ENCODE measurements at places on chromosomes 3 and 15.

- no peak for DNase-seq
These were observed 58.7 kb downstream of the RPN1 start for GRCh38 chr3:128591738-128592426.

- no peak for DNase-seq
These were observed 13.2 kb downstream of the AAGAB start for GRCh38 chr15:67241132-67241855.

DNA sequence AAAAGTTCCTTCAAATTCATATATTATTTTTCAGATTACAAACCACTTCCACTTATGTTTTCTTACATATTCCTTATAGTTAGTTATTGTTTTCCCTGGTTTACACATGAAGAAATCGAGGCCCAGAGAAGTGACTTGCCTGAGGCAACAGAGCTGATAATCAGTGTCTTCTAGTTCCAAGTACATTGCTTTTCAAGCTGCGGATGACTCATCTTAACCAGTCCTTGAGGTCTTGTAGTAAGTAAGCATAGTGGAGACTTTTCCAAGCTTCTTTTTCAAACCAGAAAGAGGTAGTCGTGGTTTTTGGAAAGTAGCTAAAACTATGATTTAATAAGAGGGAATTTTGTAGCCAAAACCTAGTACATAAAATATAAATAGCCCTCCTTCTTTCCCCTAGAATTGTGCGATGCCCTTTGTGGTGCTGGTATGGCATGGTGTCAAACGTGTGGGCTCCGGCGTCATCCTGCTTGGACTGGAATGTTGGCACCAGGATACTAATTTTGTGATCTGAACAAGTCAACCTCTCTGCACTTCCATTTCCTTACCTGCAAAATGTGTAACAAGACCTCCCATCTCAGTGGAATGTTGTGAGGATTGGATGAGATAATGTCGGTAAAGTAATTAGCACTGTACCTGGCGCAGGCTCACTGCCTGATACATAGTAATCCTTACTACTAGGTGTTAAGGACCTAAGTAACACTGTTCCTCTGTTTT, 19.0 kb upstream of the DLG1 start:
- DNase-seq = peak; percentile 70

- DNase-seq = no peak
These were observed 51.9 kb upstream of the ETV5 start for GRCh38 chr3:186160691-186161243.

DNA sequence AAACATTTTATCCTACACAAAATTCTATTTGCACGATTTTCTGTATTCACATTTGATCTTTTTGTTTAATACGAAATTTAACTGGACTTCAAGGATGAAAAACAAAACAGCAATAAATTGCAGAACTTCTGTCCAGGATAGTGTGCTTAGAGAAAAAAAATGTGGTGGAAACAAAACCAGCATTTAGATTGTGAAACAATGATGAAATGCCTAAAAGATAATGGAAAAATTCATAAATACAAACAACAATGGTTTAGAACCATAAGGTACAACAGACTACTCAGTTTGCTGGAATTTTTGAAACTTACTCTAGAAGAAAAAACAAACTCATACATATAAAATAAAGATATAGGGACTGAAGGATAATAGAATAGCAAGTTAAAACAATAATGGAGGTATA, 234.0 kb downstream of the BCHE start:
- DNase-seq = no peak

- no peak for DNase-seq
These were observed 90.7 kb downstream of the TMEM266 start for GRCh38 chr15:76150513-76150912.

DNA sequence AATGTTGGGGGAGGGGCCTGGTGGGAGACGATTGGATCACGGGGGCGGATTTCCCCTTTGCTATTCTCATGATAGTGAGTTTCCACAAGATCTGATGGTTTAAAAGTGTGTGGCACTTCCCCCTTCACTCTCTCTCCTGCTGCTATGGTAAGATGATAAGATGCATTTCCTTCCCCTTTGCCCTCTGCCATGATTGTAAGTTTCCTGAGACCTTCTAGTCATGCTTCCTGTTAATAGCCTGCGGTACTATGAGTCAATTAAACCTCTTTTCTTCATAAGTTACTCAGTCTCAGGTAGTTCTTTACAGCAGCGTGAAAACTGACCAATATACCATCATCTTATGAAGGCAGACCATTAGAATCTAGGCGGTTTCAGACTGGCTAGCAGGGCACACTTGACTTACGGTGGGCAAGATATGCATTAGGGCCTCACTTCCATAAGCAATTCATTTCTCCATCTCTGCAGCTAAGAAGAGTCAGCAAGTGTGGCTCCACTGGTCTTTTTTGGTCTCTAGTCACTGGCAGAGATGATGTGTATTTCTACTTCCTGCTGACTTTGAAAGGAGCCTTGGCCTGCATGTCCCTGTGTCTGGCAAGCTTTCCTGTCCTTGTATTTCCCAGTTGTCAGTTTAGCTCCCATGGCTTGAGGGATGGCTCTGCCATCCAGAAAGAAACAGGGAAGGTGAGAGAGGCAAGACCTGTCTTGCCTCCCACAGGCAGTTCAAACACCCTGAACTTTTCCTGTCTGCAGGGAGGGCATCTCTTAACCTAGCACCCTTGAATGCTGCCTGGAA, 109.0 kb upstream of the ADAMTS9 start:
- no peak for DNase-seq

- peak; percentile 95 for DNase-seq
These were observed 14.4 kb upstream of the STARD5 start for GRCh38 chr15:81338170-81339007.

GRCh38 chr3:157769378-157769777, 266.2 kb upstream of the VEPH1 start:
- DNase-seq = no peak

GRCh38 chr15:78981532-78982313, 36.9 kb upstream of the CTSH start:
- DNase-seq = no peak

- DNase-seq = no peak
These were observed 52.3 kb upstream of the CHD2 start for GRCh38 chr15:92847841-92848240.

GRCh38 chr3:135134684-135135075, 339.6 kb downstream of the EPHB1 start:
- no peak for DNase-seq

DNA sequence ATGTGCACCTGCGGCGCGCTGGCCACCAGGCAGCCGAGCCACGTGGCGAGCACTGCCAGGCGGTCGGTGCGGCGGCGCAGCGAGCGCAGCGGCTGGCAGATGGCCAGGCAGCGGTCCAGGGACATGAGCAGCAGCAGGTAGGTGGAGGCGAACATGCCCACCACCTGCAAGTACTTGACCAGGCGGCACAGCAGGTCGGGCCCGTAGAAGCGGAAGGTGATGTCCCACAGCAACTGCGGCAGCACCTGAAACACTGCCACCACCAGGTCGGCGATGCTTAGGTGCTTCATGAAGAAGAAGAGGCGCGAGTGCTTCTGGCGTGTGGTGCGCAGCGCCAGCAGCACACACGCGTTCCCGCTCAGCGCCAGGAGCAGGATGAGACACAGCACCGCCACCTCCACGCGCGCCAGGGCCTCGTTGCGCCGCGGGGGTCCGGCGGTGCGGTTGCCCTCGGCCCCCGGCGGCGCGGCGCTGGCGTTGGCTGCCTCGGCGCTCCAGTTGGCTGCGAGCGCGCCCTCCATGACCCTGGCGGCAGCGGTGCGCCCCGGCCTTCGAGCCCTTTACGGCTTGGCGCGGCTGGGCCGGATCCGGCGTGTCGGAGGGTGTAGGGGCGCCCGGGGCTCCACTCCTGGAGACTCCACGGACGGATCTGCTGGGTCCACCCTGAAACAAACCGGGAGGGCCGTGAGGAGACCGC, 1.6 kb downstream of the OXTR start:
- no peak for DNase-seq

DNA sequence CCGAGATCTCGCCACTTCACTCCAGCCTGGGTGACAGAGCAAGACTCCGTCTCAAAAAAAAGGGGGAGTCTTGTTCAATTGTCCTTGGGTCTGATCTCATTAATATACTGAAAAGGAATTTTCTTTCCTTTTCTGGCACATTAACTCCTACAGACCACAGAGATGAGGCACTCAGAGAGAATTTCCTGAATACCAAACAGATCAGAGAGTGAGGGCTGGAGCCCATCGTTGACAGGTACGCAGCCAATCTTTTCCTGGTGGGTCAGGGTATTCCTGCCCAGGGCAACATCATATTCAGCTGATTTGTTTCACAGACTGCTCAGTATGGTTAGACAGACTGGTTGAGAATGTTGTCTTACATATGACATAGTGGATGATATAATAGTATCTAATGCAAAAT, 82.8 kb upstream of the TNFSF10 start:
- DNase-seq = peak; percentile 31

GRCh38 chr3:125462722-125463299, 57.2 kb downstream of the SNX4 start:
- no peak for DNase-seq

DNA sequence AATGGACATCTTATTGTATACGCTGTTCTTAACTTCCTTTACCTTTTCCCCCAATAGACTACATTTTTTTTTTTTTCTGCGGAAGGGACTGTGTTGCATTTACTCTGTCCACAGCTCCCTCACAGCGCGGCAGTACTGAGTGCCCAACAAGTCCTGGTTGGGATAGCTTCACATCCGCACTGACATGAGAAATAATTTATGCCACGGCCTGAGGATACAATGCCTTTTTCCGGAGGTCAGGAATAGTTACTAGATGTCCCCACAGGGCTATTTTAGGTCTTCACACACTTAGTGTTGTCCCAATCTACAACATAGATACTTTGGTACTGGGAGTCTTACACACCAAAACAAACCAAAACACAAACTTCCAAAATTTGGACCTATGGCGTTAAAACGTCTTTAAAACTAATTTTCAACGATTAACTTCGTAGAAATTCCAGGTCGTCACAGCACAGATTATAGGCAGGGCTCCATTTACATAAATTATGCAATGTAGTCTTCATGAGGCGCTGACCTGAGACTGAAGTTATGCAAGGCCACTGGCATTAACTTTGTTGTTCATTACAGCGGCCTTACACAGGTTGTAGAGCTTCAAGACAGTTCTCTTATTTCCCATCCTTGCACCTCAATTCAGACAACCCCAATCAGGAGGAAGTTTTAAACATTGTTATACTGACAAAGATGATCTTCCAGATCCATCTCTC, 989 bp upstream of the PPIB start:
- DNase-seq = no peak

DNA sequence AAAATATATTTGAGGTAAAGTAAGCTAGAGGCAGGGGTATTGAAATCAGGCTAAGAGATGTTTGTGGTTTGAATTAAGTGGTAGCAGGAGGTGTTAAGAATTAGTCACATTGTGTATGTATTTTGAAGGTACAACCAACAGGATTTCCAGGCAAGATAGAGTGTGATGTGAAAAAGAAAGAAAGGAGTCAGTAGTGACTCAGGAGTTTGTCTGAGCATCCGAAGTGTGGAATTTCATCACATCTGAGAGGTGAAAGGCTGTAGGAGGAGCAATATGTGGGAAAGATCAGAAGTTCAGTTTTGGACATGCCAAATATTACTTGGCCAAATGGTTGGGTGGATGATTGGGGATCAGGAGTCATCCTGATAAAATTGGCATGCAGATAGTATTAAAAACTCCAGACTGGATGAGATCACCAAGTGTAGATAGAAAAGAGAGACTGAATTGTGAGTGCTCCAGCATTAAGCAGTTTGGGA, 32.1 kb upstream of the EBLN2 start:
- peak; percentile 70 for DNase-seq

- DNase-seq = no peak
These were observed 109.4 kb downstream of the ATP8B4 start for GRCh38 chr15:50009634-50010033.

- no peak for DNase-seq
These were observed 59.8 kb upstream of the NR2F2 start for GRCh38 chr15:96270581-96271172.

DNA sequence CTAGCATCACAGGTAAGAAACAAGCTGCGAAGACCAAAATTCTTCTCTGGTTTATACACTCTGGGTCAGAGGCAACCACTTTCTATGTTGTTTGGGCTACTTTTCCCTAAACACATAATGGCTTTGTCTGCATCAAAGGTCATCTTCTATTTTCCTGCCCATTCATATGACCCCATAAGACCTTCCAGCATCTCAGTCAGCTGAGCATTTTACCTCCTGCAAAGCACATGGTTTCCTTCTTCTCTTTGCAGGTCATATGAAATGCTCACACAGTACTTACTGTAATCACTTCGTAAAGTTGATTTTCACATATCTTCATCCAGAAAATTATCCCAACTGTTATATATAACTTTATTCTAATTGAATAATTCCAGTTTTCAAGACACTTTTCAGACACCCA, 34.8 kb downstream of the LIPC start:
- DNase-seq = no peak

GRCh38 chr3:113266738-113267137, 55.4 kb downstream of the BOC start:
- no peak for DNase-seq

GRCh38 chr15:91146728-91147127, 46.7 kb downstream of the SV2B start:
- no peak for DNase-seq

- DNase-seq = no peak
These were observed 64.9 kb downstream of the SLC7A14 start for GRCh38 chr3:170520996-170521395.

- no peak for DNase-seq
These were observed 64.3 kb downstream of the KLF13 start for GRCh38 chr15:31390777-31391486.

GRCh38 chr3:36514171-36514570, 133.9 kb downstream of the STAC start:
- DNase-seq = no peak

- DNase-seq = peak; percentile 75
These were observed 173.7 kb downstream of the B3GALNT1 start for GRCh38 chr3:160931474-160931873.

GRCh38 chr3:84245789-84246188, 713.0 kb upstream of the CADM2 start:
- DNase-seq = no peak

GRCh38 chr3:133294253-133294652, 105.6 kb upstream of the BFSP2 start:
- no peak for DNase-seq

GRCh38 chr3:129304146-129304961, 25.7 kb downstream of the HMCES start:
- DNase-seq = no peak

- peak; percentile 38 for DNase-seq
These were observed 158.1 kb upstream of the CTDSPL start for GRCh38 chr3:37703626-37704025.

DNA sequence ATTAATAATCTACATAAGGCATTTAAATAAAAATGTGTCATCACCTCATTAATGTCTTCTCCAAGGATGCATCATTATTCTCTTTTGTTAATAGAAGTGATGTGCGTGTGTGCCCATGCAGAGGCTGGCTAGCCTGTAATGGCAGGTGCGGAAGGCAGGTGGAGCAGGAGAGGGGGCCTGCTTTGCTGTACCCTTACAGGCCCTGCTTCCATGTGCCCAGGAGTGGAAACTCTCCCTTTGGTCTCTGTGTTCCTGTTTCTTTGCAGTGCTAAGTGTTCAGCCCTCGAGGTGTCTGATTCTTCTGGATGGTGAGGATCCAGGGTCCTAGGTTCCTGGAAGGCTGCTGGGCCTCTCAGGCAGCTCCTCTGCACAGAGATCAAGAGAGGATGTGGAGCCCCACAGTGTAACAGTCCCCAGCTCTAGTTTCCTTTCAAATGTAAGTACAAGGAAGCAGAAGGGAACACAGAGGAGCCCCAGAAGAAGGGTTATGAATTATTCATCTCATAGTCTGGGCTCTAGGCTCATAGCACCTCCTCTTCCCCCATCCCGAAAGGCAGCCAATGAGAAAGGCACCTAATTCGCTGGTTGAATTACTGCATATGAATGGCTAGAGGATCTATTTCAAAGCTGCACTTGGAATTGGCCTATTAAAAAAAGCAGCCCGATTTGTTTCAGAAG, 39.2 kb upstream of the AGBL1 start:
- no peak for DNase-seq
